ENCODE measurements at places on chromosomes 16 and 17.
A peak's percentile ranks its signal among the peaks of the same experiment; 100 is the strongest.

- no peak for DNase-seq
Observed at GRCh38 chr17:65154770-65155589, 17.8 kb downstream of the RGS9 start.

DNA sequence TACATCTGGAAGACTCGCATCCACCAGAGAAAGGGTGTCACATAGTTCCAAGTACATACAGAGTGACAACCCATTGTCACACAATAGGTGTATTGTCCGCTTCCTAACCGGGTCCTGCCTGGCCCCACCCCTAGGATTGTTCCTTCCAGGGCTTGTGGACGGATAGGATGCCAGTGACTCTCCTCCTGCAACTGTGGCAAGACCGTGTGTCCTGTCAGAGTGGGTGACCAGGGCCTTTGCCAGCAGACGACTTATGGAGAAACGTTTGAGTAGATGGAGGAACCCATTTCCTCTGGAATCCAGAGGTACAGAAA lies 258.4 kb downstream of the CPPED1 start:
- DNase-seq, result no peak

DNA sequence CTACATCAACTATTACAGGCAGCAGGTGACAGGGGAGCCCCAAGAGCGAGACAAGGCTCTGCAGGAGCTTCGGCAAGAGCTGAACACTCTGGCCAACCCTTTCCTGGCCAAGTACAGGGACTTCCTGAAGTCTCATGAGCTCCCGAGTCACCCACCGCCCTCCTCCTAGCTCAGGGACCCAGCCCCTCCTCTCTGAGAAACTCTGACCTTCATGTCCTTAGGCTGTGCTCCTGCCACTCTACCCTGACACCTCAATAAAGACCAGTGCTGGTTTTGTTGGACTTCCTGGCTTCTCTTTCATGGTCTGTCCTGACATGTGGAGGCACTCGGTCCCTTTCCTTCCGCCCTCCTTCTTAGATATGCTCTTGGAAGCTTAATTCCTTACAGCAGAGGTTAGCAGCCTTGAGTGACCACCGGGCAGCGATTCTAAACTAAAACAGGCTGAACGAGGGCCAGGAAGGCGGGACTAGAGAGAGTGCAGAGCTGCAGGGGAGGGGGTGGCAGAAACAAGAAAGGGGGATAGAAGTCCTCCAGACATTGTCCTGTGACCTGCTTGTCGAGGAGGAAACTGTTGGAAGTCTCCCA lies 915 bp downstream of the AHSP start:
- no peak for DNase-seq

- no peak for DNase-seq
Observed at GRCh38 chr17:72191921-72192799, 71.3 kb downstream of the SOX9 start.

DNA sequence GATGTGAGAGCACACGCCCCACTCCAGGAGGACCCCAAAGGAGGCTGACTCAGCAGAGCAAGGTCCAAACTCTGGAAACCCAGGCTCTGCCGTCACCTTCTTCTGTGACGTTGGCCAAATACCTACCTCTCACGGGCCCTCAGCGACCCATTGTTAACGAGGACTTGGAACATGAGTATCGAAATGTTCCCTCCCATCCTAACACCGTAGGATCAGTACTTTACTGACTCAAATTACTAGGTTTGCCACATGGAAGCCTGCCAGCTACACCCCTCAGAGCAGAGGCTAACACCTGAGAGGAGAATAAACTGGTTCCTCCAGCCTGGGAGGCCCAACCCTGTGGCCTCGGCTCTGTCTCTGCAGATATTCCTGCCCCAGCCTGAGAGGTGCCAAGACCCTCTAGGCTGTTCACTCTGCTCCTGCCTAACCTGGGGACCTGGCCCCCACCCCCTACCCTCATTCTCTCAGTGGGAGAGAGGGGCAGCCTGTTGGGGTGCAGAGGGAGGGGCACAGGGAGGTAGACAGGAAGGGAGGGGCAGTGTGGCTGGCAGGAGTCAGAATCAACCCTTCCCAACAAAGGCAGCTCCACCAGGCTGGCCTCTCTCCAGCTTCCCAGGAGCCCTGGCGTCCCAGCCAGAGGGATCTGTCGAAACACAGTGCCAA lies 4.4 kb downstream of the PITPNM3 start:
- DNase-seq, result no peak

DNA sequence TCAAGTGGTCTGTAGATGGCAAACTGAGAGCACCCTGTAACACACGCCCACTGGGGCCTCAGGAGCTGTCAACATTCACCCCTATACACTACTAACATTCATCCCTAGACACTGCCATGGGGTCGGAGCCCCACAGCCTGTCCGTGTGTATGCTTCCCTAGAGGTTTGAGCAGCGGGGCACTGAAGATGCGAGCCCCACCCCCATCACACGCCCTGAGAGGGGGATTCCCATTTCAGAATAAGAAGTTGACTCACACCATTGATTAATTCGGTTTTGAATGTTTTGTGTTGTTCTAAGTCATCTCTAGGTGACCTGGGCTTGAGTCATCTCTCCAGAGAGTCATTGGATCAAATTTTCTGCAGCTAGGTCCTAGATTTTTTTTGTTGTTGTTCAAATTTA lies 37.3 kb upstream of the MMD start:
- DNase-seq, result peak; percentile 69

DNA sequence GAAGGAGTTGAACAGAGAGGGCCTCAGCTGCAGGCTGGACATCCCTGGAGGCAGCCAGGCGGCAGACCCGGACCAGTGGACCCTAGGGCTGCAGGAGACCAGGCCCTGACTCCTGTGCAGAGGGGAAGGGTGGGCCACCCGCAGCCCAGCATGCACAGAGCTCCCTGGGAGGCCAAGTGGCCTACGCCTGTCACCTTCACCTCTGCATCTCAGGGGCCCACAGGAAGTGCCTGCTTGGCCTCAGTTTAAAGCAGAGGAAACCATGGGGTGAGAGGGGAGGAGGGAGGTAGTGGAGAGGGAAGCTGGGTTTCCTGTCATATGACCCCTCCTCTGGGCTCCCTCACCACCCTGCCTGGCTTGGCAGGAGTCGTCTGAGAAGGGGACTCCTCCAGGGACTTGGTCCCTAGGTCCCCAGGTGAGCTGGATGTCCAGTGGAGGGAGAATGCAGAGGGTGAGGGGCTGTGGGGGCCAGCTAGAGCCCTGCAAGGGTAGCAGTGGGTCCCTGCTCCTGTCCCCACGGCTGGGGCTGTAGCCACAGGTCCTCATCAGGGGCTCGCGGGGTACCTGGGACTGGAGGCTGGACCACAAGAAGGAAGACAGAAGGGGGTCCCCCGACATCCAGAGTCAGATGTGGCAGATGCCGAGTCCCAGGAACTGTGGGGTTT lies at the start of gene TMC8:
Gene TMC8 (plus strand): TSS at position 335 of the 665 bp plus-strand sequence. CDS start 818 bp downstream, outside the sequence.
- peak; percentile 81 for DNase-seq

DNA sequence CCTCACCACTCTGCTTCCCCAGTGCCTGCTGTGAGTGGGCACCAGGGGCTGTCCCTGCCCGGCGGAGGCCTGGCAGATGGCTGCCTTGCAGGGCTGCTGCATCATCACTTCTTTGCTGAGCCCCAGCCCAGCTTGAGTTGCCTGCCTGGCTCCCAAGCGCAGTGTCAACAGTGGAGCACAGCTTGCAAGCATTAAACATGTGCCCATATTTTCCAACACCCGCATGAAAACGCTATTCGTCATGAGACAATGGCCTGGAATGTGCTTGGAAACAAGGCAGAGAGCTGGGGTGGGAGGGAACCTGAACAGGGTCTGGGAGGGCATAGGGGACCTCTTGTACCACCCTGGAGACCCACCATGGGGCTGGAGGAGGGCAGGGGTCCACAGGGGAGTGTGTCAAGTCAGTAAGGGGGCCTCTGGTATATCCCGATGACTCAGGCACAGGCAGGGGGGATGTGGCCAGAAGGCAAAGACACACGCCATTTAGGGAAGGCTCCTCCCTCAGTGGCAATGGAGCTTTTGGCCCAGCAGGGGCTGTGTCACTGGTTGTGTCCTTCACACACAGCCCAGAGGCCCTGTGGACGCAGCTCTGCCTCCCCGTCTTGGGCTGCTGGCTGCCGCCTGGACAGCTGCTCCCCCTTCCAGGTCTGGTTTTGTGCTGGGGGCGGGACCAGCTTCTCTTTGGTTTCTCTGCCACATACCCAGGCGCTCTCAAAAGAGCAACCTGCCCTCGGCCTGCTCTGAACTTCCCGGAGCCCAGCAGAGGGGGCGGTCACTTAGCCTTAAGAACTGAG lies 17.4 kb upstream of the MTSS2 start:
- no peak for DNase-seq

DNA sequence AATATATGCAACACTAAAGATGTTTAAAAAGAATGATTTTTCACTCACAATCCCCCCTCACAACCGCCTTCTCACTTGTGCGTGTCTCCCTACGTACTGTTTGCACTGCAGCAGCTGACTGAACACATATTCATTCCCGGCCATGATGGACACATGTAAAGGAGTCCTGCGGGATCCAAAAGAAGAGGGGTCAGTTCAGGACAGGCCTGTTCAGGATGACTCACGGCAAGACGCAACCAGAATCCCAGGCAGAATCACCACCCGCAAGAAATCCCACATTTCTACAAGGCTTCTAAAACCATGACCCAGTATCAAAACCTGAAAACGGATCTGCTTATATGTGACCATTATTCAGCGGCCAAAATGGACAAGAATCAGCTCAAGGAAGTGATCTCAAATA lies 52.3 kb downstream of the CYB5D2 start:
- DNase-seq, result no peak

- DNase-seq, result no peak
Observed at GRCh38 chr16:57383276-57384247, 11.3 kb downstream of the CX3CL1 start.

DNA sequence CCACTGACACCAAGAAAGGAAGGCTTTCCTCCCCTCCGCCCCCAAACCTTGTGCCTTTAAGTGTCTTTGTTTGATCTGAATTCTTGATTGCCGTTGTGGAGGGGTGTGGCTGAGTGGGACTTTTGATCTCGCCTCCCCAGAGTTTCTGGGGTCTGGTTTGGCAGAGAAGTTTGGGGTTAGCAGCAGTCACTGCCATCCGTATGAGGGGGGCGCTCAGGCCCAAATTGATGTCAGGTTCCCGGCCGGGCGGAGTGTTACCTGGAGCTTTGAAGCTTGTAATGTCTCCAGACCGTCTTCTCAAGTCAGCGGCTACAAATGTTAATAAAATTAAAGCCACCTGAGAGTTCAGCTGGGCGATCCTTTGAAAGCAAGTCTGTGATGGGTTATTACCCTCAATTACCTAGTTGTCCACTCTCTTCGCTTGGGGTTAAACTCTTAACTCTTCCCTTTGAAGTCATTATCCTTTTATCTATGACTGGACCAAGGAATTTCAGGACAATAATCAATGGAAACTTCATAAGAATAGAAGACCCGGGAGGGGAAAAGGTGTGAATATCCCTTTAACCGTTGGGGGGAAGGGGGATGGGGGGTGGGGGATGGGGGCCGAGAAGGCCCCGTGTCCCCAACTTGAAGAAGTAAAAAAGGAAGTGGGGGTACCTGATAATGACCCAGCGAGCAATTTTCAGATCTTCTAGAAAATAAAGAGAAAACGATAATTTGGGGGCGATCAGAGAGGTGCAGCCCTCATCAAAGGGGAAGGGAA lies 31.8 kb upstream of the AXIN2 start:
- no peak for DNase-seq

GRCh38 chr17:357644-358043 lies 5.0 kb upstream of the RPH3AL start:
- no peak for DNase-seq

- DNase-seq, result no peak
Observed at GRCh38 chr17:82000803-82001570, 21.7 kb downstream of the CENPX start.

- no peak for DNase-seq
Observed at GRCh38 chr16:84913315-84913714, 93.5 kb downstream of the CRISPLD2 start.

GRCh38 chr17:13428611-13429042 lies 173.1 kb downstream of the HS3ST3A1 start:
- no peak for DNase-seq

GRCh38 chr17:48555258-48556228 lies 10.6 kb upstream of the HOXB2 start:
- DNase-seq, result no peak

DNA sequence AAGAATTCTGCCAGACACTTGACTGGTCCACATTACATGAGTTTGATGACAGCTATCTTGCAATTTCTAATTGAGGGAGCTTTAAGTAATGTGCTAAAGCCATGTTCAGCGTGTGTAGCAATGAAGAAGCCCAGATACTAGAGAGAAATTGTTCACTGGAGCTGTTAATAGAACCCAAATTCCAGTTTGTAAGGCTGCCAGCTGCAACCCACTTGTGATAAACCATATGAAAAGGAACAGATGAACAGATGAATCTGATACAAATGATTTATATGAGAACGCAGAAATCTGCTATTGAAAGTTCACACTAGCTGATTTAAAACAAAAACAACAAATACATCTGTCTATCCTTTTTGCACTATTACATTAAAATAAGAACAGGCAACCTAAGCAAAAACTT lies 6.2 kb downstream of the NACA2 start:
- no peak for DNase-seq

DNA sequence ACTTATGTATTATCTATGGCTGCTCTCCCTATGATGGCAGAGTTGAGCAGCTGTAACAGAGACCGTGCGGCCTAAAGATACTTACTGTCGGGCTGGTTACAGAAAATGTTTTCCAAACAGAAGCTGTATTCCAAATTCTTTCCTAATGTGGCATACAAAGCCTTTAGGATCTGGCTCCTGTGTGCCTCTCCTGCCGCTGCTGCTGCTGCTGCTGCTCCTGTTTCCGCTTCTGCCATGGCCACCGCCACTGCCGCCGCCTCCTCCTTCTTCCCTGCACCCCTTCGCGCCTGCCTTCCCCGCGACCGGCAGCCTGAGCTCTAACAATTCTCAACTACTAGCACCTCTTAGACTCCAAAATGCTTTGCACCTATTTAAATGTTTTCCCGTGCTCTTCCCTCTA lies 263.9 kb upstream of the TBX2 start:
- no peak for DNase-seq

GRCh38 chr16:57679767-57680482 lies 11.8 kb downstream of the ADGRG3 start:
- no peak for DNase-seq

DNA sequence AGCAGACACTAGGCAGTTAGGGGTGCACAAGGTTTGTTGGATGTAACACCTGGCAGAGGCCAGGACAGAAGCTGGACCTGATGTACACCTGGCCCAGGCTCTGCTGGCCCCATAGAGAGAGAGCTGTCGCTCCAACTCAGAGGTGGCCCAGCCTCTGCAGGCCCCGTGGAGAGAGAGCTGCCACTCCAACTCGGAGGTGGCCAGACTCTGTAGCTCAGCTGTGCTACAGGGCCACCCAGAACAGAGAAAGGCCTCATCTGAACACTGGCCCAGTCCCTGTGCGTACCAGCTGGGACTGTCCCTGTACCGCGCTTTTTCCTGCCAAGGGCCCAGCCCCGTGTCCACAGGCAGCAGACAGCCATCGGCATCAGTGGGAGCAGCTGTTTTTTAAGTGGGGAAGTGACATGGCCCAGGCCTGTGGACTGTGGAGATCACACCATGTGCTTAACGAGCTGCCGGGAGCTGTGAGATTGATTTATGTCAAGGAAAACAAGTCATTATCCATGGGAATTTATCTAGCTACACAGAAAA lies 176.4 kb upstream of the CHMP6 start:
- DNase-seq, result no peak

All from activated CD4-positive, alpha-beta T cell treated with anti-CD3 and anti-CD28 coated beads, Interleukin-2, amount 50 U/mL, for 48 hours (primary cell).